ENCODE measurements at places on chromosomes 2 and 18.

- DNase-seq, result no peak
Measured at GRCh38 chr2:165011199-165011598, 55.9 kb upstream of the SLC38A11 start.

GRCh38 chr18:8073167-8073566, 506.1 kb downstream of the PTPRM start:
- DNase-seq, result no peak

DNA sequence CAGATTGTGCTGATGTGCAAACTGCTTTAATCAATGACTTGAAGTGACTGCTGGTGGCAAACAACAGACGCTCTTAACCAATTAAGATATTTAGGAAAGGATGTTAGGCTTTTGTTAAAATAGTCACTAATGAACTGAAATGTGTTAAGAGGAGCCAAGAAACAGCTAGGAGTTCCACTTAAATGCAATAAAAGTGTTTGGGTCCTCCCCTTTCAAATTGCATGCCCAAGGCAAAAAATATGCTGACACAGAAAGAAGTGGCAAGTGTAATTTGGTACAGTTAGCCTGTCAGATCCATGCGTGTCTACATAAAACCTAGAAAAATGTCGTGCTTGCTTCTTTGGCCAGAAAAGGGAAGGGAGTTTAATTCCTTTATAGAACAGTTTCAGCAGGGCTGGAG, 61.9 kb downstream of the XRCC5 start:
- DNase-seq, result no peak

GRCh38 chr2:27209621-27210401, 2.0 kb upstream of the ATRAID start:
- DNase-seq, result no peak

- no peak for DNase-seq
Measured at GRCh38 chr2:177291701-177292100, 27.2 kb upstream of the NFE2L2 start.

GRCh38 chr2:173942861-173943523, 22.2 kb downstream of the SP3 start:
- DNase-seq, result no peak

DNA sequence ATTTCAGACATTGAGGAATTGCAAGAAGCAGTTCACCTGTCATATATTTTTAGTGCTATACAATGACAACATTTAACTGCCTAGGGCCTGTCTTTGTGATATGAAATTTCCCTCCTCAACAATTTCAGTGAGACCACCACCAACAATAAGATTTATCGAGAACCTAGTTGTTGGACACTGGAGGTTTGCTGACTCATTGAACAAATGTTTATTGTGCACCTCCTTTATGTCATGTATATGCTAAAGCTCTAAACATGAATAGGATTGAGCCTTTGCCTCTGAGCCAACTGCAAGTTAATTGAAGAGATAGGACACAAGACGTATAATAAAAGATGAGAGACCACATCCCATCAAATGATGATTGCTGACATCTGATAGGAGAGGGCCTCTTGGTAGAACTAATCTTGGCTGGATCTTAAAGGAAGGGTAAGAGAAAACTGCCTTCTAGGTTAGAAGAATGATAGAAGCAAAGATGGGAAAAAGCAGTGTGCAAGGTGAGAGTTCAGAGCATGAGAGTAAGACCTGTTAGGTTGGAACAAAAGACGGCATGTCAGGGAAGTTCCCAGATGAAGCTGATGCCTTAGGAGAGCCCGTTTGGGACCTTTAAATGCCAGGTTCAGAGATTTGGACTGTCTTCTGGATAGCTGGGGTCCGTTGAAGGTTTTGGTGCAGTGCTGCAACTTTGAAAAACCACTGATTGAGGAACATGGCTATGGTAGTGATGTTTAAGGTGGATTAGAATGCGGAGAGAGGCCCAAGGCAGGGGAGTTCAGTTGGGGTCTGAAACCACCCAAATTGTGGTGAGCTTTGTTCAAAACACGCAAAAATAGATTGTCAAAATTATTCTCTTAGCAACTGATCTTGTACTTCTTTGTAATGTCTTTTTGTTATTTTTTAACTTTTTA, 133.0 kb upstream of the EML6 start:
- no peak for DNase-seq

DNA sequence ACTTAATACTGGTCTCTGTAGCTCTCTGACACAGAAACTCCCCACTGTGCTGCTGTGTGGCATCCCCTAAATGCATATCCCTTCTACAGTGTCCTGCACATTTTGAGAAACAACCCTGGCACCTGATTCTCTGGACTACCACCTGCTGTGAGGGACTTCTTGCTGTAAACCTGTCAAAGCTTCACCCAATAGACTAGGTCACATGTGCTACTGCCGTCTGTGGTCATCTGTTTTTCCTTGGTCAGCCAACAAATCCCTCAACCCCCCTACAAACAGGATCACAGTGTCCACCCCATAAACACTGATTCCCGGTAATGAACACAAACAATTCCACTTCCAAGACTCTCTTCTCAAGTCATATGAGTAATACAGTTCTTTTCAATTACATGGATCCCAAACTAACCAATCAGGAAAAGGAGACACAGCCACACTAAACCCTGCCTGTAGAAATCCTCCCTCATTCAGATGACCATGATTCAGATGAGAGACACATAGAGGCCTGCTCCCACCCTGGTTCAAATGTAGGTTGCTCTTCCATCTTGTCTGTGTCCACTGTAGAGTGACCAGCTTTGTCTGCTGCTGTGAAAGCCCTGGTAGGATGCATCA, 1157.4 kb downstream of the RPIA start:
- no peak for DNase-seq

GRCh38 chr2:172119089-172119488, 16.4 kb upstream of the DLX2 start:
- DNase-seq, result no peak

DNA sequence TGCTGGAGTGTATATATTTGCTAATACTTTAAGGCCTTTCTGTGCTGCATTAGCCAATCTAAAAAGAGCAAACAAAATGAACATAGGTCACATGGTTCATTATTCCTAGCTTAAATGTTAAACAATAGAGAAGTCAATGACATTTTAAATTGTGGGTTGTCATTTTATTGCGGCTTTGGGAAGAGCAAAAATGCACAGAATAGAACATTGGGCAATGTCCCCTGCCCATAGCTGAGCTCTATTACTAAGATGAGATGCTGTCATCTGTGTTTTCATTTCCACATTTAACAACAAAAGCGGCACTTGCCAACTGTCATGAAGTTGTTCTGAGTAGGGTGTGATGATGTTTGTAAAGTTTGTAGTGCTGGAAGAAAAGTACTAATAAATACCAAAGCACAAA, 3.2 kb upstream of the VAPA start:
- DNase-seq, result no peak

GRCh38 chr2:197215748-197216360, 94.7 kb downstream of the ANKRD44 start:
- no peak for DNase-seq

- no peak for DNase-seq
Measured at GRCh38 chr2:69769272-69769671, 27.3 kb downstream of the ANXA4 start.

- peak; percentile 21 for DNase-seq
Measured at GRCh38 chr18:35524226-35524625, 26.5 kb upstream of the INO80C start.

GRCh38 chr2:144469798-144470197, 50.1 kb downstream of the ZEB2 start:
- no peak for DNase-seq

- DNase-seq, result no peak
Measured at GRCh38 chr2:43708178-43708577, 31.9 kb upstream of the C1GALT1C1L start.

GRCh38 chr2:39517622-39518021, 80.5 kb upstream of the MAP4K3 start:
- no peak for DNase-seq

DNA sequence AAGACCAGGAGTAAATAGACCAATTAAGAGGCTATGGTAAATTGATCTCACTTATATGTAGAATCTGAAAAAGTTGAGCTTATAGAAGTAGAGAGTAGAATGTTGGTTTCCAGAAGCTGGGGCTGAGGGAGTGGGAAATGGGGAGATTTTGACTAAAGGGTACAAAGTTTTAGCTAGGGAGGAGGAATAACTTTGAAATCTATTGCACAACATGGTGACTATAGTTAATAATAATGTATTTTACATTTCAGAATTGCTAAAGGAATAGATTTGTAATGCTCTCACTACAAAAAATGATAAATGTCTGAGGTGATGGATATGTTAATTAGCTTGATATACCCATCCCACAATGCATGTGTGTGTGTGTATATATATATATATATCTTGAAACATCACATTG, 82.1 kb downstream of the UBR3 start:
- DNase-seq, result no peak

- DNase-seq, result no peak
Measured at GRCh38 chr2:186098821-186099220, 360.2 kb downstream of the FSIP2 start.

- DNase-seq, result no peak
Measured at GRCh38 chr2:198283146-198283545, 478.8 kb downstream of the PLCL1 start.

DNA sequence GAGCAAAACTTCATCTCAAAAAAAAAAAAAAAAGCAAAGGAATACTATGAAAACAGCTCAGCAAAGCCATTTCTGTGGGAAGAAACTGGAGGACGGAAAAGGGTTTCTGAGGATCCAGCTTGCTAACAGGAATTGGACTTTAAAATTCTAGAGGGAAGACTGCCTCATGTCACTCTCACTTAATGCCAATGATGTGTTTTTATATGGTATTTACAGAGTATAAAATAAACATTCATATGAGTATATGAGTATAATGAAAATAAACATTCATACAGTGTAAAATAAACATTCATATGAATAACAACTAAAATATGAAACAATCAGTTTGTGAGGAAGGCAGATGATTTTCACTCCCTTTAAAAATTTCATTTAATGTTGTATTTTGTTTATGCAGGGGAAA, 43.9 kb downstream of the CHMP3 start:
- no peak for DNase-seq

- no peak for DNase-seq
Measured at GRCh38 chr2:162210385-162210784, 32.9 kb downstream of the FAP start.

GRCh38 chr2:151707857-151708256, 26.4 kb downstream of the NEB start:
- no peak for DNase-seq

GRCh38 chr2:97734061-97735051, 21.0 kb downstream of the ZAP70 start:
- DNase-seq, result no peak

- DNase-seq, result no peak
Measured at GRCh38 chr2:71530641-71531332, 77.4 kb downstream of the DYSF start.

GRCh38 chr2:233707940-233708644, 4.6 kb upstream of the UGT1A5 start:
- no peak for DNase-seq

GRCh38 chr2:191206613-191207471, 38.4 kb upstream of the MYO1B start:
- DNase-seq, result no peak

GRCh38 chr2:85772019-85772745, 18.4 kb downstream of the ATOH8 start:
- peak; percentile 98 for DNase-seq

GRCh38 chr2:144117086-144117485, 402.8 kb downstream of the ZEB2 start:
- no peak for DNase-seq

DNA sequence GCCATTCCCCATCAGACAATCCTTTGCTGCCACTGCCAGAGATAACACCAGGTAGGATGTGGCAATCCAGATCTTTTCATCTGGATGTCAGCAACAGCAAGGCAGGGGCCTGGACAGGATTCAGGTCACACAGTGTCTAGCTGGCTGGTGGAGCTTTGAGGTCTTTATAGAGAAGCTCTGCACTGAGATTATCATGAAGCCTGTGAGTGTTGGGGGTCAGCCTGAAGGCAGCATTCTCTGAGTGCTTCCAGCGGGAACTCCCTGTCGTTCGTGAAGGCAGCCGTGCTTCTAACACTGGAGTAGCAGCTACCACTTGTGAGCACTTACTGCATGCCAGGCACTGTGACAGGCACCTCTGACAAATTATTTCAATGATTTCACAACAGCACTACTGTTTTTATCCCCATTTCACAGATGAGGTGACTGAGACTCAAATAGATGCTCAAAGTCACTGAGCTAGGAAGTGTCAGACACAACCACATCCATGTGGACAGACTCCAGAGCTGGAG, 85.7 kb downstream of the SEMA4F start:
- DNase-seq, result no peak

GRCh38 chr2:150136401-150136800, 351.1 kb downstream of the RND3 start:
- no peak for DNase-seq

- no peak for DNase-seq
Measured at GRCh38 chr2:235212501-235213158, 260.8 kb downstream of the SH3BP4 start.

DNA sequence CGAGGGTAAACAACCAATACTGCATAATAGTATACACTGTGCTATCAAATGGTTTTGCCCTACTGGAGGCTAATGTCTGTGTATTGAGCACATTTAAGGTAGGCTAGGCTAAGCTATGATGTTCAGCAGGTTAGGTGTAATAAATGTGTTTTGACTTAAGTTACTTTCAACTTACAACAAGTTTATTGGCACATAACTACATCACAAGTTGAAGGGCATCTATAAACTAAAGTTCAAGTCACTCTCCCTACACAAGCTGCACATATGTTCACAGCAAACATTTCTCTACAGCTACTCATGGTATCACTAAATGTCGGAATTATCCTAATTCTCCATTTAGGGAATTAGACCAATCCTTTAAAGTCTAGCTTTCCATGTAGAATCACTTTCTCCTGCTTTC, 11.4 kb downstream of the ARL5A start:
- DNase-seq, result no peak

- no peak for DNase-seq
Measured at GRCh38 chr2:31110998-31111397, 27.2 kb downstream of the GALNT14 start.

Data from heart right ventricle (tissue), 16 donors.